ENCODE measurements at places on chromosomes 1 and 21.
A peak's percentile ranks its signal among the peaks of the same experiment; 100 is the strongest.

- DNase-seq: peak; percentile 47
These were observed 992 bp downstream of the TENT5C start for GRCh38 chr1:117606649-117607430.

DNA sequence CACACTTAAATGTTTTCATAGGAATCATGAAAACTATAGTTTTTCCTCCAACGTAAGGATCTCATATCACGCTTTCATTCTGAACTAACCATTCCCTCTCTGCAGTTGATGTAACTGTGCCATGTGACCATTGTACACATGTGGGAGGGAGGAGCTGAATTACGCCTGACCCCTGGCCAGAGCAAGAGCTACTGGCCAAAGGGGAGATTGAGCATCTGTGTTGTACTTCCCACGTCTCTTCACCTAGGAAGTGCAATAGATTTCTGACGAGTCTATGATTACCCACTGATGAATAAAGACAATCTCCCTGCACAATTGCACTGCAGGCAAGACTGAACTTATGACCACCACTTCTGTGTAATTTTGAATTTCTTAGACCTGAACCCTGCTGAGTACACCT lies 24.0 kb downstream of the PTPRC start:
- no peak for DNase-seq

- DNase-seq: peak; percentile 24
These were observed at the start of gene RASAL2 for GRCh38 chr1:178093951-178094738. Gene RASAL2, plus strand, starts transcription at chr1:178094104. Its CDS starts 389 bp downstream, at chr1:178094493.

GRCh38 chr1:168330285-168330684 lies 49.6 kb downstream of the TBX19 start:
- no peak for DNase-seq

- DNase-seq: no peak
These were observed 355.2 kb downstream of the VAV3 start for GRCh38 chr1:107609808-107610207.

GRCh38 chr1:1340791-1341548 lies 8.2 kb downstream of the DVL1 start:
- DNase-seq: no peak

DNA sequence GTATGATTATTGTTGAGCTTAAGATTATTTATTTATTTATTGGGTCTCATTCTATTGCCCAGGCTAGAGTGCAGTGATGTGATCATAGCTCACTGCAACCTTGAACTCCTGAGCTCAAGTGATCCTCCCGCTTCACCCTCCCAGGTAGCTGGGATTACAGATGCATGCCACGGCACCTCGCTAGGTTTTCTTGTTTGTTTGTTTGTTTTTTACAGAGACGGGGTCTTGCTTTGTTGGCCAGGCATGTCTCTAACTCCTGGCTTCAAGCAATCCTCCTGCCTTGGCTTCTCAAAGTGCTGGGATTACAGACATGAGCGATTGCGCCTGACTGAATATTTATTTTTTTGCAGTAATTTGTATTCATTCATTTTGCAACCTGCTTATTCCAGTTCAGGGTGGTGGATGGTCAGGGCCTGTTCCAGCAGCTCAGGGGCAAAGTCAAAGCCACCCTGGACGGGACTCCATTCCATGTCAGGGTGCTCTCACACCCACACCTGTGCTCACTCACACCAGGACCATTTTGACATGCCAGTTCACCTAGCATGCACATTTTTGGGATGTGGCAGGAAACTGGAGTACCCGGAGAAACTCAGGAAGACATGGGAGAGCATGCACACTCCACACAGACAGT lies 29.6 kb upstream of the RASAL2 start:
- DNase-seq: no peak

DNA sequence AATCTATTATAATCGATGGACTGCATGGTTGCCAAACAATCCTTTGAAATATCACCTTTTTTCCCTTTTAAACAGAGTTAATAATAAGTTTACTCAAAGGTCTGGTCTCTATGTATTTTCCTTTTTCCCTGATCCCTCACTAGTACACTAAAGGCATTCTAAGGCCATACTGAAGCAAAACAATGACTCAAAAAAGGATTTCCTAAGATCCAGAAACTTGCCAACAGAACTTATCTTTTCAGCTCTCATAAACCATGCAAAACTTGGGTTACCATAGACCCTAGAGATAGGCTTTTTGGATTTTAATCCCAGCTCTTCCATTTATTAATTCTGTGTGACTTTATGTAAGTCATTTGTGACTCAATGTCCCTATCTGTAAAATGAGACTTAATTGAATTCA lies 77.1 kb downstream of the IFI44 start:
- no peak for DNase-seq

DNA sequence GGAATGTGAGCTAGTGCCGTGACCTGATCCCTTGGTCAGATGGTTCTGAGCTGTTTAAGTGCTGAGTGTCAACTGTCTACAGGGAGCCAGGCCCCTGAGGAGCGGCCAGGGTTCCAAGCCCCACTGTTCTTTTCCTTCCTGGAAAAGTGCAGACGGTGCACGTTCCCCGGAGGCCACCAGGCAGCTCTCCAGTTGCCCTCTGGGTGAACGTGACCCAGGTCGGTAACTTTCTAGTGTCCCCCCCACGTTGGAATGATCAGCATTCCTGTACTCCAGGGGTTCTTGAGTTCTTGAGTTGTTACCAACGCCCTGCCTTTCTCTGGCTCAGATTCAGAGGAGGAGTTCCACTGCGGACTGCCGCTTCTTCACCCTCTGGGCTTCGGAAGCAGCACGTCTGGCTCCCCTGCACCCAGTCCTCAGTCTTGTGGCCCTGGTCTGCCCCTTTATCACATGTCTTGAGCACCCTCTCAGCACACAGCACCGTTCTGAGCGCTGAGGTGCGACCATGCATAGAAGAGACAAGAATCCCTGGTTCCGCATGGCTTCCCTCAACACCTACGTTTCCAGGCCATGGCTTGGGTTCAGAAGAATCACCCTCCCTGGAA lies 131.5 kb downstream of the DHRS3 start:
- DNase-seq: no peak

GRCh38 chr21:44524414-44525371 lies 15.3 kb downstream of the KRTAP10-1 start:
- DNase-seq: no peak

DNA sequence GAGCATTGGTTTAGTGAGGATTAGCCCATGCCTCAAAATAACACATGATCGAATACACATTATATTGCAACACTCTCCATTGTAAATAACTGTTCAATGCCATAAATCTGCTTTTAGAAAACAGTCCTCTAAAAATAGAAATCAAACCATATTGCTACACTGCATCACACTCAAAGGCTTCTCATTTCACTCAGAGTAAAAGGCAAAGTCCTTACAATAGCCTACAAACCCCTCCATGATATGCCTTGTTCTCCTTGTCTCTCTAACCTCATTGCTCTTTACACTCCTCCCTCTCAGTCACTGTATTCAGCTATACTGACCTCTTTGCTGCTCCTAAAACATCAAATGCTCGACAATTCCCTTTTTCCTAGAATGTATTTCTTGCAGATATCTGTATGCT lies 64.2 kb downstream of the CYYR1 start:
- no peak for DNase-seq

GRCh38 chr1:236810018-236810417 lies 14.9 kb downstream of the MTR start:
- DNase-seq: no peak

DNA sequence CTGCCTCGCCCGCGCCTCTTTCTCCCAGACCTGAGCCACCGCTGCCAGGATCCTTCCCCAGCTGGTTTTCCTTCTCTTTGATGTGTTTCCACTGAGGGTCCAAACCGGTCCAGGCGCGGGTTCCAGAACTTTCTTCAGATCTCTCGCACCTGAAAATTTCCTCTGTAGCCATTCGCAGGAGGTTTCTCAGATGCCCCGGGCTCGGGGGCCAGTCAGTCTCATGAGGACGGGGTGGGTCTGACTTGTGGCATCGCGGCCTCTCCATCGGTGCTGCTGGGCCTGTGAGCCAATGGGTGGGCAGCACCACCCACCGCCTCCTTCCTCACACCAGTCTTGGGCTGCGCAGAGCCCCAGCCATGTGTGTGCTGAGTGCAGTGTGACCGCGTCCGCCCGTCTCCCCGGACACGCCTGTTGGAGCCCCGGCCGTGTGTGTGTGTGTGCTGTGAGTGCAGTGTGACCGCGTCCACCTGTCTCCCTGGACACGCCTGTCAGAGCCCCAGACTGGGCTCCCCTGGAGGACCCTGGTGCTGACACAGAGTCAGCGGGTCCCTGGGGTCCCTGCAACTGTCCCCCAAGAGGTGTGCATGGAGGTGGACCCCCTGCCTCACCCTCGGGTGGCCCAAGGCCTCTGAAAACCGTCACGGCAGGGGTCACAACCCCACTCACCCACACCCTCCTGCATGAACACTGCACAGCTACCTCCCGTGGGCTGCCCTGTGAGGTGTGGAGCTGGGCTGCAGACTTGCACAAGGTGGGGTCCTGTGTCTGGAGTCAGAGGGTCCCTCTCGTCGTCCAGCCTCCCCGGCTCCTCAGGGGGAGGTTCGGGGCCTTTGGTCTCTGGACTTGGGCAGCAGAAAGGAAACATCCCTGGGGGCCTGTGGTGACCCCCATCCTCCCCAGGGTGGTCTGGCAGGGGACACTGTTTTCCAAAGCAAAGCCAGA lies 20.2 kb downstream of the COL18A1 start:
- DNase-seq: no peak

- no peak for DNase-seq
These were observed 36.5 kb downstream of the FOXJ3 start for GRCh38 chr1:42298520-42298919.

GRCh38 chr1:203657748-203658134 lies 31.1 kb downstream of the ATP2B4 start:
- no peak for DNase-seq

- no peak for DNase-seq
These were observed 111.0 kb downstream of the PTPN14 start for GRCh38 chr1:214440219-214440965.

GRCh38 chr1:31815752-31816500 lies at the start of gene SPOCD1:
Gene SPOCD1, minus strand, starts transcription at chr1:31816022. Its CDS starts 689 bp downstream, at chr1:31815333.
- DNase-seq: peak; percentile 55

All from activated B cell treated with CpG ODN at 0.5 μM for 24 hours (primary cell).